ENCODE measurements at places on chromosomes 3 and 15.

- no peak for DNase-seq
These were observed 25.9 kb downstream of the FOXL2NB start for GRCh38 chr3:138972941-138973340.

DNA sequence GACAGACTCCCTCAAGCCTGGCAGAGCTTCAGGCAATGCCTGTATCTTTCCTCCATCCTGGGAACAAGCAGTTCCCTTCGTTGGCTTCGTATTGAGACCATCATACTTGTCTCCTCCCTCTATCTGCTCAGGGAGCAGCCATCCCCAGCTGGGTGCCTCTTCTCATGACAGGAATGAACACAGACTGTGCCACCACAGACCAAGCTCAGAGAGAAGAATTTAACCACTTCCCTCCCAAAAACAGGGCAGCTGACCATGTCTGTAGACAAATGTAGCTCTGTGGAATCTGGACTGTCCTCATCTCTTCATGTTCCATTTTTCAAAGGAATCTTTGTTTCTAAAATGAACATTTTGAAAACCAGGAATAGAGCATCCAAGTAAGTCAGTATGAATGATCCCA, 245.4 kb downstream of the ERC2 start:
- DNase-seq = no peak

DNA sequence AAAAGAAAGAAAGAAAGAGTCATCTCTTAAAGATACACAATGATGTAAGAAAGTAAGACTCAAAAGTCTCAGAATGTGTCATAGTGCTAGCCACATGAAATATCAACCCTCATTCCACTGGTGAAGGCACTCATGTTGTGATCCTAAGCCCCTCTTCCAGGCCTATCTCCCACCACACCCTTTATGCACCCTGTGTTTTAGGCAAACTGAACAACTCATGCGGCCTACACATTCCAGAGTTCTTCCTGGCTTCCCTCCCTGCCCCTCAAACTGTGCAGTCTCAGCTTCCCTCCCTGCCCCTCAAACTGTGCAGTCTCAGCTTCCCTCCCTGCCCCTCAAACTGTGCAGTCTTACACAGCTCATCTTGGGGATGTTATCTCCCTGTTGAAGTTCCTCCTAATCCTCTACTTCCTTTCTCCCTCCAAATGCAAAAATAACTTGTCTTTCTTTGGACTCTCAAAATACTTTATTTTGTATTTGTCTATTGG, 69.0 kb upstream of the FNDC3B start:
- no peak for DNase-seq

DNA sequence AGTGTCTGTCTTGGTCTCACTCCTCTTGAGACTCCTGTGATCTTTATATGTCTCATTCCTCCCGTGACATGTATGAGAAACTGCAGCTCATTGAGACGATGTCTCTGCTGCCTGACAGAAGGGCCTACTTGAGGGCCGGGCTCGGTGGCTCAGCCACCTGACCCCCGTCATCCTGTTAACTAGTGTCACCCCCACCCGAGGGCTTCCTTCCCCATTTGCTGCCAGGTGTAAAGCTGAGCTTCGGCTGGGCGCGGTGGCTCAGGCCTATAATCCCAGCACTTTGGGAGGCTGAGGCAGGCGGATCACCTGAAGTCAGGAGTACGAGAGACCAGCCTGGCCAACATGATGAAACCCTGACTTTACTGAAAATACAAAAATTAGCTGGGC, 12.7 kb downstream of the SEMA4B start:
- no peak for DNase-seq

DNA sequence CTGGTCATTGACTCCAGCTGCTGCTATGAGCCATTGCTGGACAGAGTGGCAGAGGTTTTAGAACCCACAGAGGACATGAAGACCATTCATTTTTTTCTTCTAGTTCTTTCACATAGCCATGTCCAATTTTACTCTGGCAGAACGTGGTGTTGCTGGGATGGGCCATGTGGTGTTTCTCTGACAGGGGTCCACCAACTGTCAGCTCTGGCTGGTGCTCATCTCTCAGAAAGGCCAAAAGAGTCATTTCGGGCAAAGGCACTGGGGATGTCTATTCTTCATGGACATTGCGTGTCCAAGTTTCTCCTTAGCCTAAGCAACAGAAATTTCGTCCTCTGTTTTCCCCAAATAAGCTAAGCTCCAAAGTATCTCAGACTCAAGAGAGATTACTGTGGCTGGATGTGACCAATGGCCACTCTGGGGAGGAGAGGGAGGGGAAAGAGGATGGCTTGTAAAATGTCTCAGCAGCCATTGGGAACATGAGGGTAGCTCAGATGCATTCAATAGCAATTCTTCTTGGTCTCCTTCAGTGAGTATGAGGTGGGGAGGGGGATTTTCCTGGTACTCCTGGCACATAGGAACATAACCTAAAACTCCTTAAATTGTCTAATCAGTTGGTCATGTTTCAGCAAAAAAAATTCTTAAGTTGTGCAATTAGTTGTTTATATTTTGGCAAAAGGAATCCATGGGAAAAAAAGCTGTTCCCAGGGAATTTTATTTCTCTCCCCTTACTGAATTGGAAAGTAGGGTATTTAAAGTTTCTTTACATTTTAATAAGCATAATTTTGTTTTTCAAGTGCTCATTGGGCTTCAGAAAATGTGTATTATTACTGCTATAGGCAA, 131.6 kb upstream of the MITF start:
- DNase-seq = no peak

DNA sequence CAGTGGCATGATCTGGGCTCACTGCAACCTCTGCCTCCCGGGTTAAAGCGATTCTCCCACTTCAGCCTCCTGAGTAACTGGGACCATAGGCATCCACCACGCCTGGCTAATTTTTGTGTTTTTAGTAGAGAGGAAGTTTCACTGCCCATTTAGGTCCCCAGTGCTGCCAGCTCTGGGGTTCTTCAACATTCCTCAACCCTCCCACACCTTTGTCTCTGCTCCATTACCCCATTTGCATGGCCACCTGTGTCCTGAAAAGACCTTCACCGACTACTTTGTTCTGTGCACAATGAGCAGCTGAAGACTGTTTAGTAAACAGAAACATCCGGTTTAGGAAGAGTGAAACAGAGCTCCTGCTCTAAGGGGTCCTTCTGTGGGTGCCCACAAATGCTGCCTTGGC, 92.0 kb downstream of the FAM43A start:
- no peak for DNase-seq

- no peak for DNase-seq
These were observed 182.3 kb upstream of the NDN start for GRCh38 chr15:23869396-23869795.

- no peak for DNase-seq
These were observed 202.0 kb downstream of the ADAMTSL3 start for GRCh38 chr15:83855956-83856355.

DNA sequence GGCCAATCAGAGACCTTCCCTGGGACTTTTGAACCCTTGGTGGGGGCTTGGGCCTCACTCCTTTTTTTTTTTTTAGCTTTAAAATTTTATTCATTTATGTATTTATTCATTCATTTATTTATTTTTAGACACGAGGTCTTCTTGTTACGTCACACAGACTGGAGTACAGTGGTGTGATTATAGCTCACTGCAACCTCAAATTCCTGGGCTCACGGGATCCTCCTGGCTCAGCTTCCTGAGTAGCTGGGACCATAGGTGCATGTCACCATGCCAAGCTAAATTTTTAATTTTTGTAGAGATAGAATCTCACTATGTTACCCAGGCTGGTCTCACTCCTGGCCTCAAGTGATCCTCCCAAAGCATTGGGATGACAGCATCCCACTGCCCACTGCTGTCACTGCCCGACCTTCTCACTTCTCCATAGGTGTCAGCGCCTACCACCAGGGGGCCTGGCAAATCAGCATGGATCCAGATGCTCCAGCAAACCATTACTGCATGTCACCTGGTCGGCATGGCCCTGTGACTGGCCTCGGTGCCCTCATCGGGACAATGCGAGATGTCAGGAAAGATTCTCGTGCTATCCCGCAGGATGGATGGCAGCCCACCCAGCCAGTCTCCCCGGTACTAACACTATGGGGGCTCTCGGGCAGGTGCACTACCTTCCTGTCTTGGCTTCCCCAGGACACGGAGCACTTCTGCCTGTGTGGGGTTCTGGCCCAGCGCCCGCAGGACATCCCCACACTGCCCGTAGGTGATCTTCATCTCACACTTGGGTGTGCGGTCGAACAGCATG, 3.0 kb downstream of the MYL3 start:
- DNase-seq = no peak

DNA sequence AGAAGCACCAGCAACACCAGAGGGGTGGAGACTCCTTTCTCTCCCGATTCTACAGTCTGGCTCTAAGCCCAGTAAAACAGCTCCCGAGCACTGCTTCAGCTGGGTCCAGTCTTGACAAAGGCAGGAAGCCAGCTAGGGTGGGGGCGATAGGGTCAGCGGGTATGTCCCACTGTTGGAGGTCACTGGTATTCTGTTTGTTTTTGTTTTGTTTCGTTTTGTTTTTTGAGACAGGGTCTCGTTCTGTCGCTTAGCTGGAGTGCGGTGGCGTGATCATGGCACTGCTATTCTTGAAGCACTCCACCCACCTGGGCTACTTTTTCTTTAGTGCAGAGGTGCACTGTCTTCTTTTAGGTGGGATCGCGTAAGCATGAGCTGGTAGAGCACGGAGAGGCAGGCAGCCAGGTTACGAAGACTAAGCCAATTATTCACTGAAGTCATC, 16.3 kb downstream of the GCSAM start:
- no peak for DNase-seq

DNA sequence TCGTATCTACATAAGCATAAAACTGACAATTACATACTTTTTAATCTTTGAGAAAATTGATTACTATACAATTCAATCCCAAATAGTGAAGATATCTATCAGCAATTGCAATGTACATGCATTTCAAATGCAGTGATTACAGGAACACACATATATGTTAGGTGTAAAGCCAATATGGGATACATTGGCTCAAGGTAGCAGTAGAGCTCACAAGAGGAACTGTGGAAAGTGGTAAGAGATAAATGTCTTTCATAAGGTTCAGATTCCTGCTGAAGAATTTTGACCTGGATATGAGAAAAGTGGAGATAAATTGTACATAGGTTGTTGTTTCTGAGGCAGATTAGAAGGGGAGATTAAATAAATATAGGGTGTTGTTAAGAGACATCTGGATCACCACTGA, 1280.5 kb downstream of the OTOL1 start:
- no peak for DNase-seq

DNA sequence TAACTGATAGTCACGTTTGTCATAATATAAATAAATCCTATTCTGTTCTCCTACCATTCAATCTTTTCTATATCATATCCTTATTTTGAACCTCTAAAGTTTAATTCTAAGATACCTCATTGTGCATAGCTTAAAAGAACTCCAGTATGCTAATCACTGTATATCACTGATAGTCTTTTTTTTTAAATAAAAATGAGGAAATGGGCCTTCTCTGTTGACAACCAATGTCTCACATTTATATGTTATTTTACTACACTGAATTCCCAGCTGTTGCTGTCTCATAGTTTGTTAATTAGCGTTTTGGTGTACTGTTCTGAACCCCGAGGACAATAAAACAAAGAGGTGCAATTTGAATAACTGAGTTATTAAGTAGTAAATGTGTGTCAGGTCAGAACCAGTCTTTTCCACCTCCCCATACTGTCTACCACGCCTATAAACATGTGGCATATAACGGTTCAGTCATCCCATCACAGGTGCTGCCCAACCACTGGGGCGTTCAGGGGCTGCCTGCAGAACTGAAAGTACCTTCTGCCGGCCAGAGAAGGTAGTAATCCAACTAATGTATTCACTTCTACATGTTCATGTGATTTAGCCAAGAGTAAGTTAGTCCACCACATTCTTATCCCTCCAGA, 14.9 kb downstream of the CBLB start:
- no peak for DNase-seq

DNA sequence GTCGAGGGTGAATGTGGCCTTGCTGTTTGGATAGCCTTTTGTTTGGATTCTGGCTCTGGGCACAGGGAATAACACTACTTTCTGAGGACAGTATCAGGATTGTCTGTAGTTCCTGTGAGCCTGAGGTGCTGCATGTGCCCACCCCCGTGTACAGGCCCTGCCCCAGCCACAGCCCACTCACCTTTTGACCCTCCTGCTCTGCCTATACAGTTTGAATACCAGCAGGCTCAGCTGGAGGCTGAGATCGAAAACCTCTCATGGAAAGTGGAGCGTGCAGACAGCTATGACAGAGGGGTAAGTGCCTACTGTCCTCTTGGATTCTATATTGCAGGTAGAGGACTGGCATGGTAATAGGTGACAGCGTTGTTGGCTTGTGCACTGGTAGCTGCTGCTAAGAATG, 7.4 kb upstream of the P4HTM start:
- DNase-seq = no peak

DNA sequence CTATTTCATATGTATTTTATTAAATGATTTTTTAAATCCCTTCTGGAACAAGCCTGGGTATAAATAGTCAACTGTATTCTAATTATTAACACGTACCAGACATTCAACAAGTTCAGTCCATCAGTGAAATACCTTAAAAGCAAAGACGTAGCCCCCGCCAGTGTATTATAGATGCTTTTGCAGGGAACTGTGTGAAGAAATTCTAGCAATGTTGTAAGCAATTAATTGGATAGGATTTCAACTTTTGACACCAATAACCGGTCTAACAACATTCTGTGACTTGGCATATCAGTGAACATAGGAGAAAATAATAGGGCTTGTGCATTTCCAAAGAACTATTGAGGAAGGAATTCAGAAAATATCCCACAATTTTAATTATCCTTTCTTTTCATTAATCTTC, 67.2 kb upstream of the TGFBR2 start:
- no peak for DNase-seq

DNA sequence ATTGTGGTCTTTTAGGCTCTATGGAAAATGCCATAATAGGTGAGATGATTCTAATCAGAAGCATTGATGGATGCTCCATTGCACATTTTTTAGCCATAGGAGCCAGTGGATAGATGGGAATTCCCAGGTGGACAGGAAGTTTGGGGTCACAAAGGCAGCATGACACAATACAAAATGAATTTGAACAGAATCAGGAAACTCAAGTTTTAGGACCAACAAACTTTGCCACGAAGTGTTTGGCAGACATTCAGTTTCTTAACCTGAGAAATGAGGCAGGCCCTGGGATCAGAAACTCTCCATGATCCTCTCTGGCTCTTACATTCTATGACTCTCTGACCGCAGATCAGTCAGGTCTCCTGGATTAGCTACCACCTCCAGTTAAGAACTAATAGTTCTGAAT, 275.4 kb downstream of the TIGIT start:
- no peak for DNase-seq

DNA sequence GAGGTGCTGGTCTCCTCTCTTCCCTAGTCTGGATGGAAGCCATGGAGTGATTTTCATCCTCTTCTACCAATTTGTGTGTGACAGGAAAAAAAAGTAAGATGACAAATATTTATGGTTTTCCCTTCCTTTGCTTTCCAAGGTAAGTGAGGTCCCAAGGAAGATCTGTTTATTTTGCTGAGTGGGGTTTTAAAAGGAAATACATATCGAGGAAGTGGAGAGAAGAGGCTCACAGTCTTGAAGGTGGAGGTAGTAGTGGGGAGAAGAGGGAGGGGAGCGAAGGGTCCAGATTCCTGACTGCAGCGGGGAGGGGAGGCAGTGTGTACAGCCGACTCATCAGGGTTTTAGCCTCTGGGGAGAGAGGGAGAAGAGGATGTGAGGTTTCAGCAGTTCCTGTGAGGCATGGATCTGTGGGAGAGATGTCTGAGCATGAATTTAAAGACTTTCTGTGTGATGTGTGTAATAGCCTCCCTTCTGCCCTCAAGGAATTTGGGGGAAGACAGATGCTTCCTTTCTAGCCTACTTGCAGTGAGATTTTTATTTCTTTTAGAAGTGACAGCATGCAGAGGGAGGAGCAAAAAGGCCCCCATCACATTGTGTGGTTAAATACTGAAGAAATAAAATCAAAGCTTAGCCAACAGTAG, 272.4 kb downstream of the THRB start:
- no peak for DNase-seq

GRCh38 chr3:2096216-2096615, 2.5 kb upstream of the CNTN4 start:
- no peak for DNase-seq

Measured in SK-N-MC (cell line).